ENCODE measurements at places on chromosomes 13 and 19.

GRCh38 chr19:10554760-10555609 lies 10.8 kb downstream of the KRI1 start:
- DNase-seq = no peak

- no peak for DNase-seq
Measured at GRCh38 chr19:6766357-6767080, 716 bp downstream of the SH2D3A start.

DNA sequence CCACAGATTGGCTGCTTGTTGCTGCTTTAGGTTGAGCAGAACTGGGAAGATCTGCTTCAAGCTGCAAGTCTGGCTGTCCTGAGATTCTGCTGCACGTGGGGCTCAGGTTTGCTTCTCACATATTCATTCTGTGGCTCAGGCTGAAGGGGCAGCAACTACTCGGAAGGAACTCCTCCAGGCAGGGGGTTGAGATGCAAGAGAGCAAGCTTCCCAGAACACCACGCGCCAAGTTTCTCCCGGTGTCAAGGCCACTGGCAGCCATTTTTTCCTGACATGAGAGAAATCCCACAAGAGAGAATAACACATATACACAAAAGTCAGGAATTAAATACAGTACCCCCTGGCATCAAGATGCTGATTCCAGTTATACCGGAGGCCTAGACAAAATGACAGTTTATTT lies 887.6 kb upstream of the SLC10A2 start:
- no peak for DNase-seq

DNA sequence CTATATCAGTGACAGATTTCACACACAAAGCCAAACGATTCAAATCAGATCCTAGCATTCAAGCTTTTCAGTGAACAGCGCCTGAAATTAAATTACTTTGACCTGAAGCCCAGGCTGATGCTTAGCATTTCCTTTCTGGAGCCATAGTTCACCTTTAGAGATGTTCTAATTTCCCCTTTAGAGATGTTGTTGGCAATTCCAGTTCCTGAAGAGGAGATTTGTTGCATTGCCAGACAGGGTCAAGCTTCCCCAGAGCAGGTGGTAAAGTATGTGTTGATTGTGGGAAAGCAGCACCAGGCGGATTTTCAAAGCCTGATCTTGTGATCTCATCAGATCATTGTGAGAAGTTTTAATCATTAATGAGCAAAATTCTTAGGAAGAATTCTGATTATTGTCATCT lies 609.8 kb upstream of the KLF12 start:
- DNase-seq = no peak

DNA sequence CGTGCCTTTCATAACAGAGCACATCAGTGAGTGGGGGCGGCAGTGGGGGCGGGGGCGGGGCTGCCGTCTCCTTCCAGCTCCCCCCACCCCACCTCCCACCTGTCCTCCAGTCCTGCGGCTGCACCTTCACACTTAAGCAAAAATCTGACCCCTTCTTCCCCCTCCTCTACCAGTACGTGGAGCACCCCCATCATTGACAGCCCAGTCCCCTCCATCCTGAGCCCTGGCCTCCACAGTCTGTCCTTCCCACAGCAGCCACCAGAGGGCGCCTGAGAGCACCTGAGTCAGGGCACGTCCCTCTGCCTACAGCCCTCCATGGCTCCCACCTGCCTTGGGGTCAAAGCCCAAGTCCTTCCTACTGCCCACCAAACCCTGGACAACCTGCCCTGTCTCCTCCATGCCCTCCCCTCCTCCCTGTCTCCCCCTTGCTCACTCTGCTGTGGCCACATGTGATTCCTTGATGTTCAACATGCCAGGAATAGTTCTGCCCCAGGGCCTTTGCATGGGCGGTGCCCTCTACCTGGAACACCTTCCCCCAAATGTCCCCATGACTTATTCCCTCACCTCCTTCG lies 4.0 kb downstream of the EBI3 start:
- no peak for DNase-seq

GRCh38 chr19:39192846-39193245 lies 3.9 kb upstream of the NCCRP1 start:
- no peak for DNase-seq

GRCh38 chr13:76711550-76712182 lies 174.5 kb downstream of the KCTD12 start:
- DNase-seq = no peak

DNA sequence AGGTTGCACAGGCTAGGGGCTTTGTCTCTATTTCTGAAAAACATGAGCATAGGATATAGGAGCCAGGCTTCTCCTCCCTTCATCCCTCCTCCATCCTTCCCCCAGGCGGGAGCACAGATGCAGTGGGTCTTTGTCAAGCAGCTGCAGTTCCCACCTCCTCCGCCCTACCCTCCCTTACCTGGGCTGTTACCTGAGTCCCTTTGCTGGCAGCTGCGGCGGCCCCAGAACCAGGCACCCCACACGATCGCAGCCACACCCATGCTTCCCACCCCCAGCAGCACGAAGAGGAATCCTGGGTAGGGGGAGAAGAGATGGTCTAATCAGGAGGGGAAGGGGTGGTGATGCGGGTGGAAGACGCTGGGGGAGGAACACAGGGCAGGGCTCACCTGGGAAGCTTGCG lies 7.8 kb downstream of the TMIGD2 start:
- DNase-seq = no peak

DNA sequence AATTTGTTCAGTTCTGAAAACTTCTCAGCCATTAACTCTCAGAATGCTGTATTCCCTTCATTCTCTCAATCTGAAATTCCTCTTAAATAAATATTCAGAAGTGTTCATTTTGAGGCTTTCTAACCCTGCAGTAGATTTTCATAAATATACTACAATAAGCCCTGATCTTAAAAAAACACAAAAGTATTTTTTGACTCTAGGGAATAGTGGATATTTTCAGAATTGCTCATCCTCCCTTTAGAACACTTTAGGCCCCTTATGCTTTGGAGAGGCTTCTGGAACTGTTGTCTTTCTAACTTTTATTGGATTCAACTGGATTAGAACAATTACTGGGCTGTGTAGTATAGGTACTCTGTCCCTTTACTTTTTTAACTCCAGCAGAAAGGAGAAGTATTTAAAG lies 1662.6 kb upstream of the MIR17HG start:
- no peak for DNase-seq

DNA sequence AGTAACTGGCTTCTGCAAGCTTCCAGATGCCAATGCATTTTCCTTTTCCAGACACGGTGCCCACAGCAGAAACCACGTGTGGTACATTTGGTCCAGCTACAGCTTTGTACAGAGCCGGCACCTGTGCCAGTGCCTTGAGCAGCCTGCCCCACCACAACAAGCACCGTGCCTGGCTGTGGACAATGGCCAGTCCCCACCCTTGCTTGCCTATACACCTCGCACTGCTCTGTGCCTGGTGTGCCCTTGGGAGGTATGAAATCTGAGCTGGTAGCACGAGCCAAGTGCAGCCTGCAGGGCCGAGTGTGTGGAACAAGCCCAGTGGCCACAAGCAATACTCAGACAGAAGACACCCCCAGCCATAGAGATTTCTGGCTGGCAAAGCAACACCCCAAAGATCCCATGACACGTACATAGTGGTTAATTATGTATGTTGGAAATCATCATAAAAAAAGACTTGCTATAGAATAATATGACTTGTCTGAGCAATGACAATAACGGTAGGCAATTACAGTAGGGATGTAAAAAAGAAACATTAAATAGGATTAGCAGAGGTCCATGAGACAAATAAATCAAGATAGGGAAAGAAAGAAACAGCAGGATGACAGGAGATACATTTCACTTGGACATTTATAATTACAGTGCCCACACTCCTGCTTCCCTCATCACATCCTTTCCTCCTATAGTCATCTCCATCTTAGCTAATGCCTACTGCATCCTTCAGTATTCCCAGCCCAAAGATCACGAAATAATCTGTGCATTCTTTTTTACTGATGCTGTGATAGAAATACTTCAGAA lies 1399.5 kb downstream of the PCDH9 start:
- DNase-seq = no peak

DNA sequence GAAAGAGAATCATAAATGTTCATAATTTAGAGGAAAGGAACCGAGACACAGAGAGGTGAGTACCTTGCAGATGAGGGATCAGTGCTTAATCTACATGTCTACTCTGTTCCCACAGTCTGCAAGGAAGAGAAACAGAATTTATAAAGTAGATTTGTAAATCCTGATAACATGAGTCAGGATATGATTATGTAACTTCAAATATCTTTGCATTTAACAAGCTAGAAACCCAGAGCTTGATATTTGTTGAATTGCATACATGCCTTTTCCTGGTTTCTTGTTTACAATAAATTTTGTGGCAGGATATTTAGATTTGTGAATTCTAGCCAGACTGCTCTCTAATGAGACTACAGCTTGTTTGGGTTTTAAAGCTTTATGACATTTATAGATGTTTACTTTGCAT lies 219.2 kb downstream of the ENOX1 start:
- no peak for DNase-seq

- no peak for DNase-seq
Measured at GRCh38 chr13:89401264-89401675, 1730.1 kb downstream of the SLITRK5 start.

Measured in renal pelvis (tissue), 12 donors.